M059J (cell line): ENCODE measurements at places on chromosomes 4 and X. TPM values are rescaled to one million over a fixed set of nuclear protein-coding genes. Genes with fewer than 3 reads are reported as not detected.

GPR78 gene
- 0.07 TPM in 1 of 2 replicates, not detected in the other for total RNA-seq

EXOC1L gene
- total RNA-seq, result not detected in 2 replicates

DNA sequence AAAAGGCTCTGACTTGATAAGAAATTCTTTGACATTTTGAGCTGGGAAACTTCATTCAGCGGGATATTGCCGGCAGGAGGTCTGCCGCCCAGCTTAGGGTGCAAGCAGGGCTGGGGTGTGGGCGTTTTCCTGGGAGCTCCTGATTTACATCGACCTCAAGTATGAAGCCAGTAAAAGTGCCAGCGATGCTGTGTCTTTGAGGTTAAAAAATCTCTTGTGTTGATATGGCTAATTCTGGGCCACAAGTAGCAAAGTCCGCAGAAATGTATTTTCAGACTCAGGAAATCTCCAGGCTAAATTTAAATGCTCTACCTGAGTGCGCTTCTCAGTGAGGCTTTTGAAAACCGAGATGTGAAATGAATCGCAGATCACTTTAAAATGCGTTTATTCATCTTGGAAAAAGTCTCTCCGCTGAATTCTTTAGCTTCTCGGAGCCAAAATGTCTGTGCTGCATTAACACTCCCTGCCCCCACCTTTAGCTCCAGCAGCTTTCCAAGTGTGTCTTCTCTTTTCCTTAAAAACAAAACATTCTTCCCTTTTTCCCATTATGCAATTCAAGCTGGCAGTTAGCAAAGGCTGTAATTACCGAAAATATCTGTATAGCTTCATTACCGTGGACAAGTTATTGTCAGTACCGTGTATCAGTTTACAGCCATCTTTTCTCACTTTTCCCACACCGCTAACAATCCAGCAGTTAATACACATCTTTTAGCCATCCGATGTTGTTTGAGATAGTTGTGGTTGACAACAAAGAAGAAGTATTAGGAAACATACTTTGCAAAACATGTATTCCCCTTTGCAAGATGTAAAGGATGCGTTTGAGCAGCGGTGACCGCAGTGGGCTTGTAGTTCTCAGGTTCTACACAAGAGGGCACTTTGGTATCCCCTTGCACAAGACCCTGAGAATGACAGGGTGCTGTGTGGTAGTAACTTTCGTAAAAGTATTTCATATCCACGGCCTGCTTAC lies 136.0 kb upstream of the STX18 start:
- no peak for DNase-seq

- DNase-seq, result peak; percentile 2
These were observed 49.7 kb upstream of the GPRIN3 start for GRCh38 chr4:89357340-89357739.

TSPAN7 gene
- total RNA-seq, result not detected in 2 replicates

GRCh38 chr4:174437324-174437723 lies 85.0 kb downstream of the HPGD start:
- DNase-seq, result peak; percentile 86

DCAF12L2 gene
- not detected in 2 replicates for total RNA-seq

DNA sequence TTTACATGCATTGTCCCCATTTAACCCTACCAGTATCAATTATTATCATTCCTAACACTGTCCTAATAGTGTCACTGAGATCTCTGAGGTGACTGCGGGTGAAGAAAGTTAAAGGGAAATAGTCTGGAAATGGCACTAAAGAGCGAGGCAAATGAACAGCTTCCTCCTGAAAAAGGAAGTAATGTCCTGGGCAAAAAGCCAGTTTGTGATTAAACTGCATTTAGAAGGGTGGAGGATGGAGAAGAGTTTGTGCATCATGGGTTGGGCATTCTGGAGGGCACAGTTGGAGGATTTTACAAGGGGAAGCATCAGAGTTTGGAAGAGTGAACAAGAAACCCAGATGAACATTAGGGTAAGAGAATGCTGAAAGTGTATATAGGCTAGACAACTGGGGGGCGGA lies 60.5 kb upstream of the SLC25A4 start:
- peak; percentile 4 for DNase-seq

GRCh38 chr4:3215733-3216132 lies 33.2 kb upstream of the MSANTD1 start:
- no peak for DNase-seq

DNA sequence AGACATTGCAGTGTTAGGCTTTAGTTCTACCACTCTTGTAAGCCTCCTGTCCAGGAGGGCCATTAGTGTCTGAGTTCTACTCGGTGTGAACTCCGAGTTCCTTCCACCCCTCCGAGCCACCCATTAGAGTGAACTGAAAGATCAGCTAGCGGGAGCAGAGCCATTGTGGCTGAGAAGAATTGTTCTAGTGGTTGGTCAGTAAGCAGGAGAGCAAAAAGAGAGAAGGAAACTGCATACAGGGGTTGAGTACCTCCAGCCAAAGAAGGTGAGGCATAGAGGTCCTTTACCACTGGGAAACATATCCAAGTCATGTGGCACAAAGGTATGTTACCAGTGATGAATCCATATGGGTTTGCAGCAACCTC lies 96.9 kb downstream of the CPE start:
- no peak for DNase-seq

USP17L12 gene
- total RNA-seq, result not detected in 2 replicates

GRCh38 chrX:13092455-13092941 lies 48.1 kb upstream of the FAM9C start:
- DNase-seq, result no peak

- no peak for DNase-seq
These were observed 1420.4 kb downstream of the RAPGEF2 start for GRCh38 chr4:160523231-160523630.

TIGD4 gene
- 0.30 TPM in 1 of 2 replicates, not detected in the other for total RNA-seq

- DNase-seq, result peak; percentile 93
These were observed 169.7 kb downstream of the RAP1GDS1 start for GRCh38 chr4:98430708-98431403.

DNA sequence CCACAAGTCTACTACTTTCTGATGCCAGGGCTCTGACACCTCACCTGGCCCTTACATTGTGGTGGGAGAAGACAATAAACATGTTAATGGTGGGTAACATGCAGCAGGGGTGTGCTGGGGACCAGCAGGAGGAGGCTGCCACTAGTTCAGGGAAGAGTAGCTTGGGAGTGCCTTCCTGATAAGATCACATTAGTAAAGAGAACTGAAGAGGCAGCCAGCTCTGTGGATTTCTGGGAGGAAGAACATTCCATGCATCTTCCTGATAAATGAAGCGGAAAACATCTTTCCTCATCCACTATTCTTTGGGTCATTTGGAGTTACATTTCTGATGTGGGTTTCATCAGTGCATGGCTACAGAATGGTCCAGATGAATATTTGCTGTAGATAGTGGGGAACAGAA lies 9.0 kb downstream of the RNF150 start:
- peak; percentile 56 for DNase-seq

- peak; percentile 32 for DNase-seq
These were observed 174.0 kb upstream of the IL15 start for GRCh38 chr4:141462361-141462760.
